ENCODE measurements at places on chromosomes 6 and 20.

DNA sequence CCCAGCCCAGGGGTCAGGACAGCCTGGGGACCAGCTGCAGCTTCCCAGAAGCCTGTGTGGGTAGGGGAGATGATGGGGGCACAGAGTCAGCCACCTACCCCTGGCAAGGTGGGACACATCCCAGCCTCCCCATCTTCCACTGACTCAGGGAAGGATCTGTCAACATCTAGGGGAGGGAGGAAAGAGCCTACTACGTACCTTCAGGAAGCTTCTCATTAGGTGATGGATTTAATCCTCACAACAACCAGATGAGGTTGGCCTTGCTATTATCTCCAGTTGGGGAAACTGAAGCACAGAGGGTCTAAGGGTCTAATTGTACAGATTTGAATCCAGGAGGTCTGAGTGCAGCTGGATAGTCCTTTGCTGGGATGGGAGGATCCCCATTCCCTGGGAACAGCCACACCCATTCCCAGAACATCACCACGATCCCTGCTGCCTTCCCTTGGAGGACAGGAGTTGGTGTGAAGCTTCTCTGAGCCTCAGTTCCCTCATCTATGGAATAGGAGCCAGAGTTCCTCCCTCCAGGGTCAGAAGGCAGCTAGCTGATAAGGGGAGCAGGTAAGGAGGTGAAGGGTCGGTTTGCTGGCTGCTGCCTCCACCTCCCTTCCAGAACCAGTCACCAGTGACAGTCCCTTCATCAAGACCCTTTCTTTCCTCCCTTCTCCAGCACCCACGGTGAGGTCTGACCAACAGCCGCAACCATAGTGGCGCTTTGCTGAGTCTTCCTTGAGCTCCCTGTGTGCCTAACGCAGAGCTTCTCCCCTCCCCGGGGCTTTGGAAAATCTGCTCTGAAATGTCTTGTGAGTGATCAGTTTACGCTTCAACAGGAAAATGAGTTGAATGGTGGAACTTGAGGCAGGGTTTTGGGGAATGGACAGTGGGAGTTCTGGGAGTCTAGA, 56.8 kb downstream of the CEBPB start:
- DNase-seq = no peak

DNA sequence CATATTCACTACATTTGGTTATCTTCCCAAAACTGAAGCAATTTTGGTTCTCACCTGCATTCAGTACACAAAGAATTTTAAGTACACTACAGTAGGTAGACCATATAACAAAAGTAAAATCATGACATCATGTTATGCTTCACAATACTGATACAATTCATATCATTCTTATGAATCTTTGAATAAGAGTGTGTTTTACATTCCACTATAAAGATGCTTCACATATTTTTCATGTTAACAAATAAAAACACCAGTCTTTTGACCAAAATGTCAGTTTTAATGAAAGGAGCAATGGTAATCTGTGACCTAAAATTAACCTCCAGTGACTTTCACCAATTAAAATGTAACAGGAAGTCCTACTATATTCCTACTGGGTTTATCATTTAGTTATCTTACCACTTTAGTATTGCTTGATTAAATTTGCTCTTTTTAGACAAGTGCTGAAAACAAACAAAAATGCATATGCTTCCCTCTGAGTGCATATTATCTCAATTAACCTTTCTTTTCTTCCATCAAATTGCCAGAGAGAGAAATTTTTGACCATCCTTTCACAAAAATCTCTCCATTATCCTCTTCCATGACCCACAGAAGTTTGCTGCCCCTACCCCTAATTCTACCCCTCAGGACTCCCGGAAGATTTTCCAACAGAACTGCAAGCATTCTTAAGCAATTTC, 49.3 kb downstream of the PHIP start:
- DNase-seq = no peak

DNA sequence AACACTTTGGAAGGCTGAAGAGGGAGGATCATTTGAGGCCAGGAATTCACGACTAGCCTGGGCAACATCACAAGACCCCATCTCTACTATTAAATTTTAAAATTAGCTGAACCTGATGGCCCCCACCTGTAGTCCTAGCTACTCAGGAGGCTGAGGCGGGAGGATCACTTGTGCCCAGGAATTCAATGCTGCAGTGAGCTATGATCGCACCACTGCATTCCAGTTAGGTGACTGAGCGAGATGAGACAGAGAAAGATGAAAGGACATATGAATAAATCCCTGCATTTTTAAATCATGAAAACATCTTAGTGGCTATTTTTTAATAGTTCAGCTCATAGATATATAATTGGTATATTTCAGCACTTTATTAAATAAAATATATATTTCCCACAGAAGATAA, 93.8 kb downstream of the GPR63 start:
- DNase-seq = no peak

DNA sequence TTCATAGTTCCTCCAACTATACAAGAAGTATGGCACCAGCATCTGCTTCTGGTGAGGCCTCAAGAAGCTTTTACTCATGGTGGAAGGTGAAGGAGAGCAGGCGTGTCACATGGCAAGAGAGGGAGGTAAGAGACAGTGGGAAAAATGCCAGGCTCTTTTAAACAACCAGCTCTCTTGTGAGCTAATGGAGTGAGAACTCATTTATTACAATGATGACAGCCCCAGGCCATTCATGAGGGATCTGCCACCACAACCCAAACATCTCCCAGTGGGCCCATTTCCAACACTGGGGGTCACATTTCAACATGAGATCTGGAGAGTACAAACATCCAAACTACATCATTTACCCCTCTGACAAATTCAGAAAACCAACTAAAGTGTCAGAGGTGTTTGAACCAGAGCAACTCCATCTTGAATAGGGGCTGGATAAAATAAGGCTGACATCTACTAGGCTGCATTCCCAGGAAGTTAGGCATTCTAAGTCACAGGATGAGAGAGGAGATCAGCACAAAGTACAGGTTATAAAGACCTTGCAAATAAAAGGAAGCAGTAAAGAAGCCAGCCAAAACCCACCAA, 2.2 kb upstream of the UBD start:
- no peak for DNase-seq

DNA sequence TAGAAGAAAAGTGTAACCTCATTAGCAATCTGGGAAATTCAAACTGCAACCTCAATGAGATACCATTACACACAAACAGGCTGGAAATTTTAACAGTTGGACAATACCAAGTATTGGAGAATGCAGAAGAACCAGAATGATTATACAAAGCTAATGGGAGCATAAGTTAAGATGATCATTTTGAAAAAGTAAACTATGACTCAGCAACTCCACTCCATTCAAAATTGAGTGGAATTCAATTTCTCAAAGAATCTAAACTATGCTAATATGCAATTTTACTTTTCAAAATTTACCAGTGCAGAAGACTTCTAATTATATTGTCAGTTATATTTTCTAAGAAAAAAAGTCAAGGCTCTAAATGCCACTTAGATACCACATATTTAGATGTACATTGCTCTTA, 17.2 kb downstream of the GPLD1 start:
- no peak for DNase-seq

GRCh38 chr6:148166339-148166968, 176.2 kb upstream of the SASH1 start:
- no peak for DNase-seq

DNA sequence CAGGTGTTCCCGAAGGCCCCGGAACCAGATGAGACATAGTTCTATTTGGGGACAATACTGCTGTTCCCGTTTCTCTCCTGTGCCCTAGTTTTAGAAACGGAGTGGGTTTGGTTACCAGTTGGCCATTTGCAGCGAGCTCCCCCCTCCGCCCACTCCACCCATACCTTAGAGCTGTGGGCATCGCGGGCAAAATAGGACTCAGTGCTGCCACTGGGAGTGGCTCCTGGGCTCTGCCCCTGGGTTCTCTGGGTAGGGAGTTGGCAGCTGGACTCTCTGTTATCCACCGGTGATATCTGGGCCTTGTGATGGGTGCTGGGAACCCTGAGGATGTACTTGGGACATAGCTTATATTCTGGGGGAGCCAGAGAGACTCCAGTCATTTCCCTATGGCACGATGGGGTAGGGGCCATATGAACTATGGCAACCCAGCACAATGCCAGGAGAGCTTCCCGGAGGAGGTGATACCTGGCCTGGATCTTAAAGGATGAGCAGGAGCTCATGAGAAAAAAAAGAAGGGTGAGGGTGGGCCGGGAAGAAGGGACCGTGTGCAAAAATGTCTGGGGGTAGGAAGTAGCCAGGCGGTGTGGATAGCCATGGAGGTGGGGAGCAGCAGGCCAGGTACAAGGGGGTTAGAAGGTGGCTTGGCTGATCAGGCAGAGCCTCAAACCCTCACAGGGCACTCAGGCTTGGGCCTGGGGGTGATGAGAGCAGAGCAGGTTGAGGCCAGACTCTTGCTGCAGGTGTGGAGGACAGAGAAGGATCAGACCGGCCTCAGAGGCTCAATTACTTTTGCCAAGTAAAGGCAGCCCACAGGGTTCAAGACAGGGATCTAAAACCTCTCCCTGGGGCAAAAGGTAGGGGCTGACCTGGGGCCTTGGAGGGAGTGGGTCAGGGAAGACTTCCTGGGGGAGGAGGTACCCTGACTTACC, 9.6 kb downstream of the SRC start:
- no peak for DNase-seq

DNA sequence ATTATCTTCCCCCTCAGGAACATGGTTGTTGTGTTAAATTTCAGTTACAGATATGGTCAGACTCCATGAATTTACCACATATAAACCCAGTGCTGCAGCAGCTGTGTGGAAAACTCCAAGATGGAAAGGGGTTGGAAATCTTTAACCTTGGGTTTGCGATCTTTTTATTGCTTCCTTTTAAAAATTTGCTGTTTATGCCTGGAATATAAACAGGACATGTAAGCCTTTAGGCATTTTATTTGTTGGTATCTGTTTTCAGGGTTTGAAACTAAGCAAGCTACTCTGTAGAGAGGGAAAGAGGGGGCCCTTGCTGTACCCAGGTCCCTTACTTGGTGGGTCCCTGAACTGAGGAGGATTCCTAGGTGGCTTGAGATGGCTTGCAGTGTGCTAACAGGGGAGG, 778 bp downstream of the PKIG start:
- DNase-seq = no peak
